DND-41 (cell line): ENCODE measurements at places on chromosomes 6 and 20.

DNA sequence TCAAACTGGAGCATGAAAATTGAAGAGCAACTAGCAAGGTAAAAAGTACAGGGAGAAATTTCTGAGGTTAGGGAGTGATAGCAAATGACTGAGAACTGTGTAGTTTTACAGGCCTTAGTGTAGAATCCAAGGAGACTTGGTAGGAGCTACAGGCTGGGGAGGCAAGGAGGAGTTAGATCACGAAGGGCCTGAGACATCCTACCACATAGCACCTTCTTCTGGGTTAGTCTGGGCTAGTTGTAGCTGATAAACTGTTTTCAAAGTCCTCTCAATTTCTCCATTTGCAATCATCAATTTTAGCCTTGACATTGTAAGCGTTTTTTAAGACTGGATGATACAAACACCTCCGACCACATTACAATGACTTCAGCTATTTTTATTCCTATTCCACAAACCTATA is 209.7 kb downstream of the TMEM200A start:
- DNase-seq = peak; percentile 35

GRCh38 chr6:141183368-141183767 is 949.4 kb upstream of the GJE1 start:
- no peak for DNase-seq

DNA sequence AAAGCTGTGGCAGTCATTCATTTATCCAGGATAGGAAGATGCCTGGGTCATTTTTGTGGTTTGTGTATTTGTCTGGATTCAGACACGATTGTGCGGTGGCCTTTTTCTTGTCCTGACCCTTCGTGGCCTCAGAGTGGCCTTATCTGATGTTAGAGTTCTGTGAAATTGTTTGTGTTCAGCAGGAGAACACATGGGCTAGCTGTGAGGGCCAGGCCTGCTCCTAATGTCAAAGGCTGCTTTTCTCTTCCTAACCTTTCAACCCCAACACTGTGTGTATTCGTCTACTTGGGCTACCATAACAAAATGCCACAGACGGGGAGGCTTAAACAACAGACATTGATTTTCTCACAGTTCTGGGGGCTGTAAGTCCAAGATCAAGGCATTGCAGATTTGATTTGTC is 321.8 kb downstream of the CD83 start:
- DNase-seq = no peak

GRCh38 chr6:25482996-25483395 is 169.0 kb upstream of the SCGN start:
- DNase-seq = no peak

- no peak for DNase-seq
Measured at GRCh38 chr6:160430203-160430602, 82.0 kb downstream of the SLC22A3 start.
